D721Med (cell line): ENCODE measurements at places on chromosomes 4 and X.

DNA sequence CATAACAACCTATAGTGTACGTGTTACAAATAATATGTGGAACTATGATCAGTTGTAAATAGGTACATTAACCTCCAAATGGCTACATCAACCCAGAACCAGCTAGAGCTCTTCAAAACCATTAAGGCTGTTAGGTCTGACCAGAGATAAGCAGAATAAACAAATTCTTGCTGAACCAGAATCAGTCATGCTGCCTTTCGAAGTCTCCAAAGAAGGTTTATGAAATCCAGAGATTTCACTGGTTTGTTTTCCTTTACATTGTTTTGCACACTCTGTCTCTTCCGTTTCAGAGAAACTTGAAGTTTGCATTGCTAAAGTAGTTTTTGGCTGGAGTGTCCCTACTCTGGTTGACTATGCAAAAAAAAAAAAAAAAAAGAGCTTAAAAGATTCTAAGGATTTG, 177.3 kb upstream of the SLIT2 start:
- no peak for DNase-seq

DNA sequence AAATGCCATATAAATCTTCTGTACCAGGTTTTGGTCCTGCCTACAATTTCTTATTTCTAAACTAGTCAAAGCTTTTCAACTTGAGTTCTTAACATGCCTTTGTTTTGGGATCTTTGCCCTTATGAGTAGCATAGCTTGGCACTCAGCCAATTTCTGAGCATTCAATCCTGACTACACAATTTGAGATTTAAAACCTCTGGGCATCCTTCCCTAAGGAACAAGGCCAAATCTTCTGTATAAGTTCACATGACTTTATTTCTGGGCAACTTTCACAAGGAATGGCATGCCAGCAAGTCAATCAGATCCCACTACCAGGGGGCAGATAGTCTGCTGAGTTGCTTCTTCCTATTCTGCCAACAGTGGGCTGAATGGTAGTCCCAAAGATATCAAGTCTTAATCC, 254.2 kb downstream of the ADAMTS3 start:
- DNase-seq = no peak

- DNase-seq = no peak
Measured at GRCh38 chrX:131977619-131978018, 45.5 kb upstream of the STK26 start.

- DNase-seq = no peak
Measured at GRCh38 chr4:122539861-122540465, 80.9 kb downstream of the IL21 start.

DNA sequence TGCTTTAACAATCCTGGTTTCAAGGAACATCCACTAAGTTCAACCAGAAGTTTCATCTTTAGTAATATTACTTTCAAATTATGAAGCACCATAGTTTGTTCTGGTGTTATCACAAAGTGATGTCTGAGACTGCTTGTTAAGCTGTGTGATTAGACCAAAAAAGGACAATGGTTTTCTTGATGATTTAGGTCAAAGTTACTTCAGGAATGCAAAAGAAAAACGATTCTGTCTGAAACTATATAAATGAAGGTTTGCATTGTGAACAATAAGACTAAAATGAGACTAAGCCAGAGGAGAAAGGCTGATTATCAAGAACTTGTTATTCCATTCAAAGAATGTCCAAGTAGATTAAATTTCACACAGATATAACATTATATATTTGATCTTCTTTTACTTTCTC, 122.4 kb upstream of the ETNPPL start:
- no peak for DNase-seq

- DNase-seq = no peak
Measured at GRCh38 chr4:160403081-160403480, 1300.2 kb downstream of the RAPGEF2 start.

DNA sequence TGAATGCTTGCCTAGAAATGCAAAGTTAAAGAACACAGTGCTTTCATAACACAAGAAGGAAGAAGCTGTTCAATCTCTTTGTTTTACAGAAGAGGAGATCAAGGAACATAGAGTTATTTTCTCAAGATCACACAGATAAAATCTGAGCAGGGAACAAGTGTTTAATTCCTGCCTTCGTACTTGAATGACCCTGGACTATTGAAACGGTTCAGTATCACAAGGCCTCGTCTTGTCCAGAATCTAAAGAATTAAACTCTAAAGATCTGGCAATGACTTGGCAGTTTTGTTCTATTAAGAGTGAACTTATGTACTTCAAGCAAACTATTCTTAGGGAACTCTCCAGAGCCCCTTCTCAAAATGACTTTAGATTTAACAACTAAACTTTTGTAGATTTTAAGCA, 97.7 kb downstream of the ANXA5 start:
- DNase-seq = no peak

DNA sequence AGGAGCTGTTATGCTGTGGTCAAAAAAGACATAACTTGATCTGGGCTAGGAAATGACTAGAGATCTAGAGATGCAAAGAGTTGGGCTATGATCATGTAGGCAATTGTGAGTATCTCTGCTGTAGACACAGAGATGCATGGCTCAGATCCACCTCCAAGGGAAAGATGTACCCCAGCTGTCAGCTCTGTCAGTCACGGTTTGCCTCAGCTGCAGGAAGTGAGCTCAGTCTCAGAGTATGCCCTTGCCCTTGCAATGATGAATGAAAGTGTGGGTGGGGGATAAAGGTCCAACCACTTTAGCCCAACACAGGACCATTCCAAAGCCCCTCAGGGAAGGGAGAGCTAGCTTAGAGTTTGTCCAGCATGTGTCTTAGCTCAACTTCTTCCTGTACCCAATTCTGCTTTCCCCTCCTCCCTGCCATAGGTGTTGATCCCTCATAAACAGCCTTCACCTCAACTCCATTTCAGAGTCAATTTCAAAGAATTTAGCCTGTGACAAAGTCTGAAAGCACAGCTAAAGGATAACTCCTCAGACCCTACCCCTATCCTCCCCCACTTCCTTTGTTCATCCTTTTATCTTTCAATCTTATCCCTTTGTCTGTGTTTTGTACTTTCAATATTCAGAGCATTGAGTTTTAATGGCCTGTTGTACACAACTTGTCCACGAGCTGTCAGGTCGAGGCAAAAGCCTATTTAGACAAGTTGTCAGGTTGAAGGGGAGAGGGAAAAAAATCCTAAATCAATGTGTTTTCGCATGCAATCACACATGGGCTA, 90.6 kb downstream of the MID1IP1 start:
- no peak for DNase-seq

DNA sequence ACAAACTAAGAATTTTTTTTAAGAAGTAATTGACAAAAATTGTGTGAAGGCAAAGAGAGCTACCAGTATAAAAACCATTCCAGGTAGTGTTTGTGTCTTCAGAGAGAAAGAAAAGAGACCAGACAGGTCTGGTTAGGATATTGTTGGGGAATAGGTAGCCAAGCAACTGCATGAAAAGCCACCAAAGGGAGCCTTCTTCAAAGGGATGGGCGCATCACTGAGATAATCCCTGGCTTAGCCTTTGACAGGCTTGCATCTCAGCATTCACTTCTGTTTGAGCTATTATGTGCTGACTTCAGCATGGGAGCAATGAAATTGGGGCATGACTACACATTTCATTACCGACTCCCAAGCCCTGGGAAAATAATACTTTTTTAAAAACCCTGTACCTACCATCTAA, 496.6 kb downstream of the IL1RAPL1 start:
- DNase-seq = no peak

GRCh38 chr4:142850478-142850877, 4.4 kb upstream of the INPP4B start:
- no peak for DNase-seq

- no peak for DNase-seq
Measured at GRCh38 chr4:108831886-108832285, 69.0 kb upstream of the ETNPPL start.

DNA sequence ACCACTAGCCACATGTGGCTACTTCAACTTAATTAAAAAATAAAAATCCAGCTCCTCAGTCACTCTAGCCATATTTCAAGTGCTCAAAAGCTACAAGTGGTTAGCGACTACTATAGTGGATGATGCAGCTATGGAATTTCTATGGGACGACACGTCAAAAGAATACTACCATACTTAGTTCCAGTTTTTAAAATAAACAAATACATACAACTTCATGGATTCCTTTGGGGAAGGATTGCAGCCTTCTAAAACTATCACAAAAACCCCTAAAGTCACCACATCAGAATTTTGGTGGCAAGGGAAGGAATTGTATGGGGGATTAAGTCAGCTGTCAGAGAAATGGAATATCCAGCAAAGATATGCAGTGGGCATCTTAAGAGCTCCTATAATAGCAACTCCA, 6.5 kb downstream of the ZNF280C start:
- no peak for DNase-seq

GRCh38 chrX:149916745-149917392, 12.5 kb upstream of the HSFX4 start:
- no peak for DNase-seq

DNA sequence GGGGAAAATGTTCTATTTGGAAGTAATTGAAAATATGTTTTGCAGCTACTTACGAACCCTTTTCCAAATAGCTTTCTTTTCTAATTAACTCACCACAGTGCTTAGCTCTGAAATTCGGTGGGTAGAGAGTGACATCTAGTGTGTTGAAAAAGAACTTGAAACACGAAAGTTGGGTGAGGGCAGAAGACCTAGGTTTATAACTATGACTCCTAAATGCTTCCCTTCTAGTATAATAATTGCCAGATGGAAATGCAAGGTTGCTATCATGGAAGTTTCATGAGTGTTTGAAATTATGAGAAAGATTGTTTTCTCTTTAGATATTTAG, 77.3 kb upstream of the NOCT start:
- no peak for DNase-seq

DNA sequence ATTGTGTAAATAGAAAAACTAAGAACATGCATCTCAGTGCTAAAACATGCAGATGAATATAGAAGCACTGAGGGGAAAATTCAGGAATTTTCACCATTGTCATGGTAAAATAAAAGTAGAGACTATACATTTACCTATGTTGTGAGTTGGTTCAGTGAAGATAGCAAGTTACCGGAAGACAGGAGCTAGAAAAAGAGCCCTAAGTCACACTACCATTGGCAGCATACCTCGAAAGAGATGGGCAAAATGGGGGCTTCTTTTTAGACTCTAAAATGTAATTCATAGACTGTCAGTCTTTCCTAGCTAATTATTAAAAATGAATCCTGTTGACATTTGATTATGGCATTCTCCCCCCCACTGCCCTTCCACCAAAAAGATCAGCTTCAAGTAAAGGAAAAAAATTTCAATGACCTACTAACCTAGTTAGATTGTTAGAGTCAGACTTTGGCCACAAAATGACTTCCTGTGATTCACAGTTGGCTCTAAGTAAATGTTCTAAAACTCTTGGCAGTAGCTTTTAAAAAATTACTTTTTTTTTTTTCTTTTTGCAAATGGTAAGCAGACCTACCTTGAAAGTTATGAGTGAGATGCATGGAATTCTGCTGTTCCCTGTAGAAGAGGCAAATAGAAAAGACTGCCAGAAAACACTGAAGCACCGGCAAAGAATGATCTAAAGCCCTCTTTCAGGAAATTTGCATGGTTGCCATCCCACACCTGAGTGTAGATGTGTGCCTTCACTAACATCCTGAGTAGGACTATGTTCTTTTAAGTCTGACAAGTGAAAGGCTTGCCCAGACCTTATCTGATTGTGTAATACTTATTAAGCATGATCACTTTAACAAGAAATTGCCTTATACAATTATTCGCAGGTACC, 26.4 kb upstream of the ARSJ start:
- no peak for DNase-seq

GRCh38 chr4:124060261-124060918, 652.1 kb downstream of the ANKRD50 start:
- no peak for DNase-seq

- no peak for DNase-seq
Measured at GRCh38 chr4:91598696-91599095, 705.1 kb upstream of the GRID2 start.

DNA sequence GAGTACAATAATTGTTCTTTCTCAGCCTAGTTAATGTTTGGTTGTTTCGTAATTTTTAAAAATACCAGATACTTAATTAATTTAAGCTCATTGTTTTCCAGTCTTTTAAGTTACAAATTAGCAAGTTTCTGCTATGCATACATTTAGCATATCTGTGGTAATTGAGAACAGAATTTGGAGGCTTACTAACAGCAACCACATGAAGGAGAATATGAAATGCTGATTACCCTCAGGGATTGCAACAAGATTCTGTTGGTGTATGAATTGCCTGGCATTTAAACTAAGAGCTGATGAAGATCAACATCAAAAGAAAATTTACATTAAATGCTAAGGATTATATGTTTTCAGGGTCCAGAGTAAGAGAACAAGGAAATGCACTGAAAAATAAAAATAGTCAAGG, 580.0 kb upstream of the INTU start:
- DNase-seq = no peak

DNA sequence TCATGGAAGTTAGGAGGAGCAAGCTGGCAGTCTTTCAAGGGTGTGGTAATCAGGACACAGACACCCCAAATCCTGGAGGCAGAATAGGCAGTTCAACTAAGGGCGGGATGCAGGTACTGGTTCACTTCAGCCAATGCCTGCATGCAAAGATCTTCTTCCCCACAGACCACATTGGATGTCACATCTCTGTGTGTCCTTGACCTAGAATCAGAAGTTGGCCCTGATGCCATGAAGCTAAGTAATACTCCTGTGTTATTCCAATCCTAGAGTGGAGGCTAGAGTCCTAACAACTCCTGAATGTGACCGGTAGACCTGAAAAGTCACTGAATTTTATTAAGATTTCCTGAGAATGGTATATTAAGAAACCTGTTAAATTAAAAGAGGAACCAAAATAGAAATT, 165.5 kb downstream of the DMD start:
- DNase-seq = no peak

DNA sequence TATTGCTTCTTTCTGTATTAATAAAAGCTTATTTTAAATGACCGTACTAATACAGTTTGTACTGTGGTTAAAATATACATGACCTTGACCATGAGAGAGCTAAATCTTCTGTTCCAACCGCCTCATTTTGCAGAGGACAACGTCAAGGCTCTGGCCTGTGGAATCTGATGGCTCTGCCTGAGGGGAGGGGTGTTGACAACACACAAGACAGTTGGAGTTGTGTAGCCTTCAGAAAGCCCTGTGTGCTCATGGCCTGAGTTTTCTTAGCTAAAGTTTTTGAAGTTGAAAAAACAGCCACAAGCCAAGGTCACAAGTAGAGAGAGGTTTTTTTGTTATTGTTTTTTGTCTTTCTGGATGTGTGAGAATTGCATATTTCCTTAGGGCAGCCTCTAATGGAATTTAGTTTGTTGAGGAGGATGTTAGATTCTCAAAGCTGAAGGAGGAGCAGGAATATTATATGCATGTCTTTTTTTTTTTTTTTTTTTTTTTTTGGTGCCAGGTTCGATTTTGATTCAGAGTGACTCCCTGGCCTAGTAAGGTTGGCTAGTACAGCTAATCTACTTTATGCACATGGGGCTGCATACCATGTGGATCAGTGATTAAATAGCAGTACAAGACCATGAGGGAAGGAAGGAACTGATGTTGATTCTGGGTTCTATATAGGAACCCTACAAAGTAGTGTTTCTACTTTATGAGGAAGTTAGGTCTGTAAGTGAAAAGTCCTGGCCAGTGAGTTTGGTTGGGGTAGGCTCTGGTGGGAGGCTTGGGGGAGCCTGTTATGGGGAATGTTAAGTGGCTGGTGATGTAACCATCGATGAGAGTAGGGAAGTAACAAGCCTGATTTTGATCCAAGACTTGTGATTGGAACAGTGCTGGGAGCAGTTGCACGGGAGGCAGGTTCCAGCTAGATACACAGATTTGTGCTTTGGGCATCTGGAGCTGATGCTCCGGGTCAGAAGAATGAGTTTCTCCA, 20.3 kb downstream of the SMS start:
- DNase-seq = no peak
